ENCODE measurements at places on chromosomes 1 and 21. TPM values are rescaled to one million over a fixed set of nuclear protein-coding genes. Genes with fewer than 3 reads are reported as not detected.

Gene CDK11A
- total RNA-seq = 14.1 TPM

Gene OR2T33
- not detected for total RNA-seq

Gene IL12RB2
- total RNA-seq = not detected

Gene MAPKAPK2
- total RNA-seq = 24.9 TPM

Gene DYNLT5
- total RNA-seq = 4.2 TPM

Gene KCNN3
- 0.65 TPM for total RNA-seq

Gene LRRC71
- total RNA-seq = 0.32 TPM

Gene RNU1-2
- under 0.01 TPM for total RNA-seq

Measured in epithelial cell of umbilical artery (primary cell).